ENCODE measurements at places on chromosomes 3 and 15. TPM values are rescaled to one million over a fixed set of nuclear protein-coding genes. Genes with fewer than 3 reads are reported as not detected.

SPTBN5 gene
- total RNA-seq = 2.1 TPM

CHRFAM7A gene
- 2.3 TPM for total RNA-seq

GOLGA6L9 gene
- 3.1 TPM for total RNA-seq

FAM174B gene
- total RNA-seq = 1.5 TPM

C3orf80 gene
- total RNA-seq = 0.53 TPM

POU1F1 gene
- not detected for total RNA-seq

CNOT10 gene
- total RNA-seq = 50.5 TPM

GABRR3 gene
- total RNA-seq = not detected

LNP1 gene
- 3.8 TPM for total RNA-seq

KLF15 gene
- total RNA-seq = 8.3 TPM

CD86 gene
- not detected for total RNA-seq

SYNPR gene
- not detected for total RNA-seq

OR5K2 gene
- total RNA-seq = not detected

GMPS gene
- 69.5 TPM for total RNA-seq

SCAANT1 gene
- total RNA-seq = 5.6 TPM
